DND-41 (cell line): ENCODE measurements at places on chromosomes 7 and 10.
A peak's percentile ranks its signal among the peaks of the same experiment; 100 is the strongest.

DNA sequence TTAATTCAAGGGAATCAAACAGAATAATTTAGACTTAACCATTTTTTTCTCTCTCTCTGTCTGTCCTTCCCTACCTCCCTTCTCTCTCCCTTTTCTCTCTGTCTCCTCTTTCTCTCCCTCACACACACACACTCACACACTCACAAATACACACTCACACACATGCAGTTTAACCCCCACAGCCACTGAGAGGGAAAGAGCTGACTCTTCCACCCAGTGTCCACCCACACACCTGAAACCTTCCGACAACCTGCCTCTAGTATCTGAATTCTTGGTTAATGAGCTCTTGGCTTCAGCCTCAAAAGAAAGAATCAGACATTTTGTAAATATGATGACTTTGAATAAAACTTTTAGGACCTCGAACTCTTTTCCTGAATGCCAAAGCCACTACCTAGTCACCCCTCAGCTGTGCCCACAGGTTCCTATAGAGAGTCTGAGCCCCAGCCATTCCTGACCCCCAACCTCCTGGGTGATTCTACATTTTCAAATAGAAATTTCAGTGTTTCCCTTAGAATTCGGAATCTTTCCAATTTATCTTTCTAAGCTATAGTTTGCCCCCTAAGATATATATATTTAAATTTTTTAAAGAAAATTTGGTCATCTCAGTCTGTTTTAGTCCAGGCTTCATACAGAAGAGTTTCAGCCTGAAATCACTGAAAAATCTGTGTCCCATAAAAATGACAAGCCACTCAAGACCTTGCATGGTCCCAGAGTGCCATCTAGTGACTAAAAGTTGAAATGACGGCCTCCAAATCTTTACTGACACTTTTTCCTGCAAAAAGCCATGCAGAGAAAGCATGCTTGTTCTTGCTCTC lies 202.8 kb downstream of the IPMK start:
- peak; percentile 12 for DNase-seq

DNA sequence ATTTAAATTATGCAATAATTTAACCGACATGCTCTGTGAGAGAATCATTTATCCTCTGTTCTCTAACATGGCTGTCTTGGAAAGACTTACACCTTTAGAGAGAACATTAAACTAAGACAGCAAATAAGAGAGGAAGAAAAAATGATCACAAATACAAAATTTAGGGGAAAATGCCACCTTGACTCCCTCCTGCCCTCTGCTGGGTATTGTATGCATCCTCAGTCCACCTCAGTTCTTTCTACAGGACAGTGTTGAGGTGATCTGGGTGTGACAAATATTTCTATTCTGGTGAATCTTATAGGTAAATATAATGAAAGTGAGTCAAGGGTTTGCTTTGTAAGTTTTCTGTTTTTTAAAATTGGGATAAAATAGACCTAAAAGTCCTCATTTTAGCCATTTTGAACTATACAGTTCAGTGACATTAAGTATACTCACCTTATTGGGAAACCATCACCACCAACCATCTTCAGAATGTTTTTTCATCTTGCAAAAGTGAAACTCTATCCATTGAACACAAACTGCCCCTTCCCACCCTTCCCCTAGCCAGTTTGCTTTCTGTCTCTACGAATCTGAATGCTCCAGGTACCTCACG lies 61.5 kb upstream of the ELMO1 start:
- peak; percentile 7 for DNase-seq

GRCh38 chr10:30534465-30535144 lies 94.9 kb downstream of the LYZL2 start:
- DNase-seq: peak; percentile 76

- no peak for DNase-seq
Observed at GRCh38 chr10:49117376-49118070, 2.2 kb upstream of the VSTM4 start.

GRCh38 chr7:28654110-28654509 lies 241.8 kb downstream of the CREB5 start:
- no peak for DNase-seq

DNA sequence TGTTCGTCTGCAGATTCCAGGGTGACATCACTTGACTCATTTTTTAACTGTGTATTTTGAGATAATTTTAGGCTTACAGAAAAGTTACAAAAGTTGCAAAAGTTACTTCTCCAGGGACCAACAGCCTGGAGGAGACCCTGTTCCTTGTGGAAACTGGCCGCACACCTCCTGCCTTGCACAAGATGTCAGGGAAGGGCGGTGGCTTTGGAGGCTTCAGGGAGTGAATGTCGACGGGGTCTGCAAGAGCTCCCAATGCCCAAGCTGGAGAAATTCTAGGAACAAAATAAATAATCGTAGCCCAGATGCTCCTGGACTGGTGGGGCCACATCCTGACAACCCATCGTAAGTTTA lies 62.2 kb upstream of the FAM20C start:
- no peak for DNase-seq

DNA sequence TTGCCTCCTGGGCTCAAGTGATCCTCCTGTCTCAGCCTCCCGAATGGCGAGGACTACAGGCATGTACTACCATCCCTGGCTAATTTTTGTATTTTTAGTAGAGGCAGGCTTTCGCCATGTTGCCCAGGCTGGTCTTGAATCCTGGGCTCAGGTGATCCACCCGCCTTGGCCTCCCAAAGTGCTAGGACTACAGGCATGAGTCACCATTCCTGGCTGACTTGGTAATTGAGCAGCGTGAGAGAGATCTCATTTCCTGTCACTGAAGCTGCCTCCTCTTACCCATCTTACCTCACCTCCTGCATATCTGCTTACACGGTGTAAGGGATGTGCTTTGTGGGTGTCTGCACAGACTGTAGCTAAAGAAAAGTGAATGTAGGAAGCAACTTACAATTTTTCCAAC lies 9.7 kb downstream of the IFIT3 start:
- DNase-seq: no peak

DNA sequence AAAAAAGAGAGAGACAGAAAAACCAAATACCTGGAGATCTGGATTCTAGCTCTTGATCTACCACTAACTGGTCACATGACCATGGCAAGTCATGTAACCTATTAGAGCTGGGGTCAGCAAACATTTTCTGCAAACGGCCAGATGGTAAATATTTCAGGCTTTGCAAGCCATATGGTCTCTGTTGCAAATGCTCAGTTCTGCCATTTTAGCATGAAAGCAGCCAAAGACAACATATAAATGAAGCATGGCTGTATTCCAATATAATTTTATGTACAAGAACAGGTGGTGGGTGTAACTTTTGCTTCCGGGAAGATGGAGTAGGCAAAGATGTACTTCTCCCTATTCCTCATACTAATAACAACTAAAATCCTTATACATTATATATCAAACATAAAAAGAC lies 6.7 kb downstream of the FRA10AC1 start:
- no peak for DNase-seq

GRCh38 chr7:105808703-105809590 lies 67.5 kb downstream of the ATXN7L1 start:
- no peak for DNase-seq

DNA sequence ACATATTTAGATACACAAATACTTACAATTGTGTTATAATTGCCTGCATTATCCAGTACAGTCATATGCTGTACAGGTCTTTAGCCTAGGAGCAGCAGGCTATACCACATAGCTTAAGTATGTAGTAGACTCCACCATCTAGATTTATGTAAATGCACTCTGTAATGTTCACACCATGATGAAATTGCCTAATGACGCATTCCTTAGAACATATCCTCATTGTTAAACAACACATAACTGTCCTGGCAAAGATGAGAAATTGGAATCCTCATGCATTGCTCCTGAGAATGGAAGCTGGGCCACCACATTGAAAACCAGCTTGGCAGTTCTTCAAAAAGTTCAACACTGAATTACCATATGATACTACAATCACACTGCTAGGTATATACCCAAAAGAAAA lies 1002.8 kb upstream of the CELF2 start:
- no peak for DNase-seq

- no peak for DNase-seq
Observed at GRCh38 chr10:132450825-132451505, 54.0 kb downstream of the PWWP2B start.

DNA sequence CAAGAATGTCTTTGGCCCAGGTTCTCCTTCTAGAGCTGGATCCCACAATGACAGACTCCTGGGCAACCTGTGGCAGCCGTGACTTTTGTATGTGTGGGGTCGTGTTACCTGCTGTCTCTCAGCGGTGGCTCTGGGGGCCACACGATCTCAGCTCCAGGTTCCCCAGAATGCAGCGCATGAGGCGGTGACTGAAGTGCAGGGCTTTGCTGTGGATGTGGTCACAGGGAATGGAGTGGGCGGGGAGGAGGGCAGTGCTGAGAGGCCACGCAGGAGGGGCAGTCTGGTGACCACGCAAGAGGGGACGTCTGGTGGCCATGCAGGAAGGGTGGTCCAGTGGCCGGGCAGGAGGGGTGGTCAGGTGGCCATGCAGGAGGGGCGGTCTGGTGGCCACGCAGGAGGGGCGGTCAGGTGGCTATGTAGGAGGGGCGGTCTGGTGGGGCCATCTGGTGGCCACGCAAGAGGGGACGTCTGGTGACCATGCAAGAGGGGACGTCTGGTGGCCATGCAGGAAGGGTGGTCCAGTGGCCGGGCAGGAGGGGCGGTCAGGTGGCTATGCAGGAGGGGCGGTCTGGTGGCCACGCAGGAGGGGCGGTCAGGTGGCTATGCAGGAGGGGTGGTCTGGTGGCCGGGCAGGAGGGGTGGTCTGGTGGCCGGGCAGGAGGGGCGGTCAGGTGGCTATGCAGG lies 112.7 kb downstream of the ACTR3B start:
- no peak for DNase-seq

GRCh38 chr7:149715476-149715875 lies 57.9 kb downstream of the ZNF467 start:
- no peak for DNase-seq

GRCh38 chr10:79910344-79910743 lies 38.6 kb downstream of the SFTPD start:
- no peak for DNase-seq

GRCh38 chr10:89342206-89342958 lies 14.6 kb downstream of the IFIT3 start:
- no peak for DNase-seq

DNA sequence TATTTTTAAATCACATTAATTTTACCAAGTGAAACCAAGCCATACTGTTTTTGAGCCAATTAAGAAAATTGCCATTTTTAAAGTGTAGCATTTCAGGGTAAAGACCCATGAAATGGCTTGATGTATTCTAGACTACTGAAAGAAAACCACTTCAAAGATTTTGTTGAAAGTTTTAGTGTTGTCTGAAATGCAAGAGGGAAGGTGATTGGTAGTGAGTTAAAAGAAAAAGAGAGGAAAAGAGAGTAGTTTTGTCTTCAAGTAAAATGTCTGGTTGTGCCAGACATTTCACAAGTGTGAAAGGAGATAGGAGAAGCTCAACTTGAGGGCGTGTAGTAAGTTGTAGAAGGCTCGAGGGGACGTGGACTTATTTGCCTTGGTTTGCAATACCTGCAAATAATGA lies 41.6 kb downstream of the CALML5 start:
- DNase-seq: no peak

- no peak for DNase-seq
Observed at GRCh38 chr10:12214093-12214492, 18.1 kb downstream of the CDC123 start.

DNA sequence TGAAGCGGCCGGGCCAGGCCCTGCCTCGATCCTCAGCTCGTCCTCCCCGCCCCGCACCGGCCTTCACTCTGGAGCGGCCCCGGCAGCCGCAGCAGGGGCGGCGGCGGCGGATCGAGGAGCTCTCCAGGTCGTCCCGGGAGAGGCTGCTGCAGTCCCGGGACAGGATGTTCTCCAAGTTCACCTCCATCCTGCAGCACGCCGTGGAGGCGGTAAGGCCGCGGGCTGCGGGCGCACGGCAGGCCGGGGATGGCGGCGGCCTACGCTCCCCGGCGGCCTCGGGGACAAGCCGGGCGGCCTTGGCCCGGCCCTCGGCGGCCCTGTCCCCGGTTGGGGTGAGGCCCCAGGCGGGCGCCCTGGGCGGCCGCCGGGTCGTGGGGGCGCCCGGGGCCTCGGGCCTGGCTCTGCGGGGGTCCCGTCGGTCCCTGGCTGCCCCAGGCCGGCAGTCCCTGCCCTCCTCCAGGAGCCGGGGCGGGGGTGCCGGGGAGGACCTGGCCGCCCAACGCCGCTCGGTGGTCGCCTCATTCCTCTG lies 399 bp downstream of the FHIP2A start:
- DNase-seq: no peak

DNA sequence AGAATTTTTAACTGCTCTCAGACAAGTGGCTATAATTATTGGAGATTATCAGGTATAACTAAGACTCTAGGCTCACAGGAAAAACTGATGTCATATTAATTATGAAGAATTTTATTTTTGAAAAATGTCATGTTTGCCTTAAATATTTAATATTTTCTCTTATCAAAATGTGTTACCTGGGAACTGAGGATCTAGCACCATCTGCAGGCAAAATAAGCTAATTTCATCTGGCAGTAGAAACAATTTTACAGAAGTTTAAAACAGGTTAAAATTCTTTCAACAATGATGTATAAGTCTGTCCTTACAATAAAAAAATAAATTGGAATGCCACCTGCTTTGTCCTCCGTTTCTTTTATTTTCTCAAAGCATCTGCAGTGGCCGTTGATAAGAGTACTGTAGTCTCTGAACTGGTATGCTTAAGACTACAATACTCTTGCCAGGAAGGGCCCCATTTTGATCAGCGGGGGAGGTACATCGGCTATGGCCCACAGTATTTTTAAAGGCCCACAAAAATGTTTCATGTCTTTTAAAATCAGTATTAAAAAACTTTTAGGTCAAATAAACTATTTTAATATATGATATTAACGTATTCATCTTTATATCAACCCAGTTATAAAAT lies 81.3 kb downstream of the VWDE start:
- DNase-seq: no peak

DNA sequence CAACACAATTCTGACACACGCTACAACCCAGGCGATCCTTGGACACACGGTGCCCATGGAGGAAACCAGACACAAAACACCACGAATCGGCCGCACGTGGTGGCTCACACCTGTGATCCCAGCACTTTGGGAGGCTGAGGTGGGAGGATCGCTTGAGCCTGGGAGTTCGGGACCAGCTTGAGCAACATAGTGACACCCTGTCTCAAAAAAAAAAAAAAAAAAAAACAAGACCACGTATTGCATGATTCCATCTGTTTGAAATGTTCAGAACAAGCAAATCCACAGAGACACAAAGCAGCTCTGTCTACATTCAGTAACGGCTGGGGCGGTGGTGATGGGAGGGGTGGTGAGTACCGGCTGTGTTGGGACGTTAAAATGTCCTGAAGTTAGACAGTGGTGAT lies 25.2 kb downstream of the ADAP1 start:
- no peak for DNase-seq

- DNase-seq: no peak
Observed at GRCh38 chr7:22723637-22724036, 3.4 kb upstream of the IL6 start.

GRCh38 chr10:111885919-111886318 lies 297.6 kb downstream of the GPAM start:
- DNase-seq: no peak

DNA sequence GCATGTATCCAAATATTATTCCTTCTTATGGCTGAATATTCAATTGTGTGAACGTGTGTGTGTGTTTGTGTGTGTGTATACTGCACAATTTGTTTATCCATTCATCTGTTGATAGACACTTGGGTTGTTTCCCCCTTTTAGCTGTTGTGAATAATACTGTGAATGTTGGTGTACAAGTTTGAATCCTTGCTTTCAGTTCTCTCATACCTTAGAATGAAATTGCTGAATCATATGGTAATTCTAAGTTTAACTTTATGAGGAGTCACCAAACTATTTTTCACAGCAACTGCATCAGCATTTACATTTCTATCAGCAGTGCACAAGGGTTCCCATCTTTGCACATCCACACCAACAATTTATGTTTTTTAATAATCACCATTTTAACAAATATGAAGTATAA lies 86.9 kb upstream of the GATAD1 start:
- DNase-seq: no peak

GRCh38 chr10:11035301-11035991 lies 17.8 kb downstream of the CELF2 start:
- no peak for DNase-seq
